Activated CD8-positive, alpha-beta memory T cell treated with anti-CD3 and anti-CD28 coated beads, Interleukin-2, amount 50 U/mL, for 48 hours (primary cell): ENCODE measurements at places on chromosomes 3 and 15.

DNA sequence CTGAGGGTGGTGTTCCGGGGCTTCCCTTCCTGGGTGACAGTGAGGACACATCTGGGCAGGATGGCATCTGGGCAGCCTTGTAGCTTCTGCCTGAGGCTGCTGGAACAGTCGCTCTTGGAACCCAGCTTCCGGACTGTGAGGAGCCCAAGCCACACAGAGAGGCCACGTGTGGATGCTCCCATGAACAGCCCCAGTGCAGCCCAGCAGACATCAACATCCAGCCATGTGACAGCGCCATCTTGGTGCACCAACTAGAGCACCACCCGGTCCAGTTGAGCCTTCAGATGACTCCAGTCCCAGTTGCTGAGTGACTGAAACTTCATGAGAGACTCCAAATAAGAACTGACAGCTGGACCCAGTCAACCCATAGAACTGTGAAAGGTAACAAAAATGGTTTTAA is 15.5 kb upstream of the CTSH start:
- no peak for DNase-seq

GRCh38 chr15:101264911-101265641 is 12.2 kb downstream of the SELENOS start:
- no peak for DNase-seq

- DNase-seq, result no peak
Measured at GRCh38 chr15:86063356-86064095, 16.1 kb upstream of the AGBL1 start.

DNA sequence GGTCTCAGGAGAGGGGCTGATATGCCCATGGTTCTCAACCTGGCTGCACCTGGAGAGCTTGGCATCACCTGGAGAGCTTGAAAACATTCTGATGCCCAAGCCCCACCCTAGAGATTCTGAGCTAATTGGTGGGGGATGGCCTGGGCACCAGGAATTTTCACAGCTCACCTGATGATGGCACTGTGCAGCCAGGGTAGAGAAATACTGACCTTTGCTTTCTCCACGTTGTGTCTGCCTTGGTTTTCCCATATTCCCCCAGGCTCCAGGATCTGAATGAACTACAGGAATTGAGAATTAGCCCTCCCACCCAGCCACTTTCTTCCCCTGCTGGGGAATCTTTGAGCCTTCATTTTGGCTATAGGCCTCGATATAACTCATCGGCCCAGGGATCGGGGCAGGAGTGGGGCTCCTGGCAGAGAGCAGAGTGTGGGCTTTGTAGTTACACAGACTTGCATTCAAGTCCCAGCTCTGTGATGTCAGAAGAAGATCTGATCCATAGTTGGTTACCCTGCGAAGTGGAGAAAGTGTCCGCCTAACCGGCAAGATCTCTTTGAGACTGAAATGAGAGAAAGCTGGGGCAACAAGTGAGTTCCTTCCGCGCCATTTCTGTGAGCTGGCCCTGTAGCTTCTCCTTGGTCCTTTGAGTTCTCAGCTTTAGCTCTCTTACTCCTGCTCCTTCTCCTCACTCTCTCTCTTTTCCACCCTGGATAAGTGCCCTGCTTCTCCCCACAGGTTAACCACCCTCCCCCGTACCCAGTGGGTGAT is 33.1 kb upstream of the UBE2Q2 start:
- no peak for DNase-seq

- DNase-seq, result no peak
Measured at GRCh38 chr15:68786753-68787152, 33.9 kb downstream of the ANP32A start.

GRCh38 chr3:160577556-160578195 is 12.3 kb upstream of the KPNA4 start:
- no peak for DNase-seq

- DNase-seq, result no peak
Measured at GRCh38 chr15:100350434-100351226, 8.9 kb upstream of the ADAMTS17 start.

- DNase-seq, result no peak
Measured at GRCh38 chr15:50798684-50799083, 33.2 kb upstream of the SPPL2A start.

- no peak for DNase-seq
Measured at GRCh38 chr3:152202976-152203626, 65.6 kb upstream of the MBNL1 start.

DNA sequence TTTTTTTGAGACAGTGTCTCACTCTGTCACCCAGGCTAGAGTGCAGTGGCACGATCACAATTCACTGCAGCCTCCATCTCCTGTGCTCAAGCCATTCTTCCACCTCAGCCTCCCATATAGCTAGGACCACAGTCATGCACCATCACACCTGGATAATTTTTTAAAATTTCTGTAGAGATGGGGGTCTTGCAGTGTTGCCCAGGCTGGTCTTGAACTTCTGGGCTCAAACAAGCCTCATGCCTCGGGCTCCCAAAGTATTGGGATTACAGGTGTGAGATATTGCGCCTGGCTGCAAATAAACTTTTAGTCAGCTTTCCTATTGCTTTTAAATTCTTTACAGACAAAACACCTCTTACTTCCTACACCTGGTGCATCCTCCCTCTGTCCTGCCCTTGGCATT is 102.1 kb upstream of the VEPH1 start:
- DNase-seq, result no peak

DNA sequence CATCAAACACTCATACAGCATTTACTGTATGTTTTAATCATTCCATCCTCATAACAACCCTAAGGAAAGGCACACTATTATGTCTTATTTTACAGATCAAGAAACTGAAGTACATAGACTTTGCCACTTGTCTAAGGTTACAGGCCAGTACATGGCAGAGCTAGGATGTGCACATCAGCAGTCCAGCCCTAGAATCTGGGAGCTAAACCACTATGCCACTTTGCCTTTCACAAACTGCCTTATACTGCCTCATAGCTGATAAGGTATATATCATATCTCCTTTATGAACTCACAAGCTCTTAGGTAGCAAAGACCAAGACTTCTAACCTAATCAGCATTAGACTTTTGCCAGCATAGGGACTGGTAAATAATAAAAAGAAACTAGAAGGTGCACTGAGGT is 49.1 kb downstream of the MYO9A start:
- DNase-seq, result no peak

DNA sequence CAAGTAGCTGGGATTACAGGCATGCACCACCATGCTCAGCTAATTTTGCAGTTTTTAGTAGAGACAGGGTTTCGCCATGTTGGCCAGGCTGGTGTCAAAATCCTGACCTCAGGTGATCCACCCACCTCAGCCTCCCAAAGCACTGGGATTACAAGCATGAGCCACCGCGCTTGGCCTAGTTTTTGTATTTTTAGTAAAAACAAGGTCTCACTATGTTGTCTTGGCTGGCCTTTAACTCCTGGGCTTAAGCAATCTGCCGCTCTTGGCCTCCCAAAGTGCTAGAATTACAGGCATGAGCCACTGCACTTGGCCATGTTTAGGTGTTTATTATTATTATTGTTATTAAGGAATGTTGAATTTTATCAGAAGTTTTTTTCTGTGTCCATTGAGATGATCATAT is 14.7 kb downstream of the IL16 start:
- no peak for DNase-seq

GRCh38 chr3:149815321-149815720 is 2.3 kb downstream of the RNF13 start:
- DNase-seq, result no peak

DNA sequence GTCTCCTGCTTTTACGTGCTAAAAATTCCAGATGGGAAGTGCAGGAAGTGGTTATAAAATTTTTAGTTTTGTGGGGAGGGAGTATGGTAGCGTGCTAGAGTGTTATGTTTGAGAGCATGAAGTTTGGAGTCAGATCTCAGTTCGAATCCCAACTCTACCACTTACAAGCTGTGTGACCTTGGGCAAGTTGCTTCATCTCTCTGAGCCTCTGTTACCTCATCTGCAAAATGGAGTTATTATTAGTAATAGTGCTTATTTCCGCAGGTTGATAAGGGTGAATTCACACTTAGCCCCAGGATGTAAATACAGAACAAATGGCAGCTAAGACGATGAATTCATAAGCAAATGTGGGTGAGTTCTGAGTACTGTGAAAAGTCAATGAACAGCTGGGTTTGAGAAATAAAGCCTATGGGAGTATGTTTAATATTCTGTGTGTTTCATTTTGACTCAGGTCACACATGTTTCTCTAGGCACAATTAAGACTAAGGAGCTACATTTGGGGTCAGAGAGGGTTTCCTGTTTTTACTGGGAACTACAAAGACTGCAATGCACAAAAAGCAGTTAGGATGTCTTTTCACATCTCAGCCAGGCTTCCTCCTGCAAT is 73.1 kb upstream of the FEZF2 start:
- DNase-seq, result no peak

GRCh38 chr15:85329561-85330422 is 50.6 kb upstream of the AKAP13 start:
- DNase-seq, result no peak

DNA sequence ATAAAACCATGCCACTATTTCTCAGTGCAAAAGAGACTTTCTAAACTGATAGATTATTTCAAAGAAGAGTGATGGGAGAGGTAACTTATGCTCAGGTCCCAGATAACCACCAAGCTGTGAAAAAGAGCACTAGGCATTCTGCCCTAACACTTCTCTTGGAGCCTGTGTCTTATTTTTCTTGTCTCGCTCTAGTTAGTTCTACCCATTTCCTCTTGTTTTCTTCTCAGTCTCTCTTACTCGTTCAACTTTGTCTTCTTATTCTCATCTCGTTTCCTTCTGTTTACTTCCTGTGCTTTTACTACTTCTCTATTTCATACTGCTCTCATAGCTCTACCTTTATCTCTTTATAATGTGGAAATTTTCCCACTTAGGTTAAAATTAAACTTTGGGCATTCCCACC is 91.8 kb upstream of the CGNL1 start:
- no peak for DNase-seq

GRCh38 chr3:133047980-133048379 is 9.8 kb downstream of the TMEM108 start:
- DNase-seq, result no peak

DNA sequence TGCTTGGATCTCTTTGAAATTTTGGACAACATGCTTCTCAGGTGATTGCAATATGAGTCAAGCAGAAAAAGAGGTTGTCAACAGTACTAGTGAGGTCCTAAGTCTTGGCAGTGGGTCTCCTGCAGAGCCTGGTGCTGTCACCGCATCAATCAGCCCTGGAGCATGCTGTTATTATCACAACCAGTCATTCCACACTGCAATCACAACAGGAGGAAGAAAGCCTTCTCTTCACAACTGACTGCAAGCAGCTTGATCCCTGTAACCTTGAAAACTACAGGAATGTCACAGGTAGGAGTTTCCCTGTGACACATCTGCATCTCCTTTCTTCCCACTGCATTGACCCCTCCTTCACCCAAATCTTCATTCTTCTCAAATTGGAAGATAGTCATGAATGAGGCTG is 451.1 kb upstream of the ATP11B start:
- DNase-seq, result no peak

GRCh38 chr3:39269528-39269927 is 10.3 kb downstream of the CX3CR1 start:
- DNase-seq, result peak; percentile 50

- no peak for DNase-seq
Measured at GRCh38 chr3:137191951-137192350, 234.2 kb downstream of the IL20RB start.

GRCh38 chr15:23482764-23483489 is 35.9 kb upstream of the GOLGA6L2 start:
- DNase-seq, result no peak

DNA sequence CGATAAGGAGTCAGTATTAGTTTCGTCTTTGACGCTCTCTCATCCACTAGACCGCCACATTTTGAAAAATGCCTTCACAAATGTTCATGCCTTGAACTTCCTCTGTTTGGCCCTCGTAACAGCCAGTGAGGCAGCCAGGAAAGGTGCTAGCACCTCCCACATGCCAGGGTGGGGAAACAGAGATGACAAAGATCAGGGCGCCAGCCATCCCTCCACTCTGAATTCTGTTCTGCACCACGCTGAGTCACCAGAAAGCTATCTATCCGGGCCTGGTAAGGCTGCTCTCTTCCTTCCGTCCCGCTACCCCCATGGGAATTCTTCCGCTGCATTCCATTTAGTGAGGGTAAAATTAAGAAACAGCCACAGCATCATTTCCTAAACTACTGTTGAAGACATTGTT is 31.3 kb upstream of the BCL2L10 start:
- DNase-seq, result peak; percentile 37

GRCh38 chr3:112074616-112075497 is 11.3 kb upstream of the C3orf52 start:
- no peak for DNase-seq

- no peak for DNase-seq
Measured at GRCh38 chr3:116417151-116417550, 28.1 kb downstream of the LSAMP start.

DNA sequence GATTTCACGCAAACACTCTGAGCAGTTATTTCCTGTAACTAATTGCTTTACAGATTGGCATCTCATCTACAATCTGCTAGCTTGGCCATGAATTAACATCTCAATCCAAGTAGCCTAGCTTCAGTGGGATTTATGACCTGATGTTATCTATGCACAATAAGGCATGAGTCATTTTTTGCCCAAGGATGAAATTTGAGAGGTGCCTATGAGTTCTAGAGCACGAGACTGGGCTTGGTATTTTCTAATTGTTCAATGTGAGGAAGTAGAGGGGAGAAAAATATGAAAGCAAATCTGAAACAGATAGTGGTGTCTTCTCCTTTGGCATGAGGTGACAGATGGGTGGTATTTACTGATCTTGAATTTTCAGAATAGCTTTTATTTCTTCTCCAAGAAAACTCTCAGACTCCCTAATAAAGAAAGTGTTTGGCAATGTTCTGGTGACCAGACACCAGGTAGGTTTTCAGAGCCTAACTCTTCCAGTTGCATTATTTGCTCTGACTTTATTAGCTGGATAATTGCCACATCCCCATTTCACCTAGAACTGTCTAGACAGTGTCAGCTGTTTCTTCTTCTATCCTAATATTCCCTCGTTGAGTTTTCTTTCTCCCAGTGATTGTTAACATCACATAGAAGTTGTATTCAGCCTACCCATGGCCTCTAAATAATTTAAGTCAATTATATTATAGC is 301.0 kb upstream of the UMPS start:
- no peak for DNase-seq

- DNase-seq, result no peak
Measured at GRCh38 chr3:159897331-159898075, 91.1 kb upstream of the IL12A start.

DNA sequence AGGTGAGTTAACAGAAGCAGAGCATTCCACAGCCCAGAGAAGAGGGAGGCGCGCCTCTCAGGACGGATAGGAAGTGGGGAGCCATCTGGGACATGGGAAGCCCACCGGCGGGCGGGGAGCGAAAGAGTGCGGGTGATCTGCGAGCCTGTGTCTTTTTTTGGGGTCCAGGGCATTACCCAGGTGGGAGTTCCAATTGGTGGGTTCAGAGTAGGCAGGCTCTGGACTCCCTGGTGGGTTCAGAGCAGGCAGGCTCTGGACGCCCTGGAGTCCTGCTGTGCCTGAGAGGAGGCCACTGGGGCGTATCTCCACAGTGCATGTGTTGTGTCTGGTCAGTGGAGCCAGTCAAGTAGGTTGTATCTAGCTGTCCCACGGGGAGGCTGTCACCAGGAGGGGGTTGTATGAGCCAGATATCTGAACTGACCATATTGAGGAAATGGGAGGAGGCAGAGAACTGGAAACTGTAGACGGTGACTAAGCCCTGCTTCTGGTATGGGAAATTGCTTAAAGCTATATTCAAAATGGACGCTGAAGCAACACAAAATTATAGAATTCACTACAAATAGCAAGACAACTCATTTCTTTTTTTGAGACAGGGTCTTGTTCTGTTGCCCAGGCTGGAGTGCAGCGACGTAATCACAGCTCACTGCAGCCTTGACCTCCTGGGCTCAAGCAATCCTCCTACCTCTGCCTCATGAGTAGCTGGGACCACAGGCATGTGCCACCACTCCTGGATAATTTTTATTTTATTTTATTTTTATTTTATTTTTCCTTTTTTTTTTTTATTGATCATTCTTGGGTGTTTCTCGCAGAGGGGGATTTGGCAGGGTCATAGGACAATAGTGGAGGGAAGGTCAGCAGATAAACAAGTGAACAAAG is 34.5 kb upstream of the CHST2 start:
- no peak for DNase-seq
